Activated CD8-positive, alpha-beta T cell treated with anti-CD3 and anti-CD28 coated beads for 36 hours (primary cell): ENCODE measurements at places on chromosomes 4 and X. TPM values are rescaled to one million over a fixed set of nuclear protein-coding genes. Genes with fewer than 3 reads are reported as not detected.

DNA sequence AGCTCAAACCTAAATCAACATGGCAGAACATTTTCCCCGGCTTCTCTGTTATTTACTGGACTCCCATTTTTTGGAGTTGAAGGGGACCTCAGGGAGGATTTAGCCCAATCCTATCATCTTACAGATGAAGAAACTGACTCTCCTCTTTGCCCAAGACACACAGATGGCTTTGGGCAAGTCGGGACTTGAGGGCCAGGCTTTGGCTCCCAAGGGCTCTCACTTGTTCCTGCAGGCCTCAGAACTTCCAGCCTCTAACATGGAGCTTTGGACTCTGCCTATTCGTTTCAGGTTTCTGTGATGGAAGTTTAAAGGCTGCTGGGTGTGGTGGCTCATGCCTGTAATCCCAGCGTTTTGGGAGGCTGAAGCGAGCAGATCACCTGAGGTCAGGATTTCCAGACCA, 59.5 kb downstream of the RHOH start:
- DNase-seq: no peak

- no peak for DNase-seq
Measured at GRCh38 chr4:151774324-151774723, 13.5 kb upstream of the GATB start.

- DNase-seq: no peak
Measured at GRCh38 chrX:16464369-16464768, 185.6 kb upstream of the S100G start.

- no peak for DNase-seq
Measured at GRCh38 chr4:16897991-16898827, at the start of gene LDB2. TSS of gene LDB2 (minus strand) at chr4:16898645.

DNA sequence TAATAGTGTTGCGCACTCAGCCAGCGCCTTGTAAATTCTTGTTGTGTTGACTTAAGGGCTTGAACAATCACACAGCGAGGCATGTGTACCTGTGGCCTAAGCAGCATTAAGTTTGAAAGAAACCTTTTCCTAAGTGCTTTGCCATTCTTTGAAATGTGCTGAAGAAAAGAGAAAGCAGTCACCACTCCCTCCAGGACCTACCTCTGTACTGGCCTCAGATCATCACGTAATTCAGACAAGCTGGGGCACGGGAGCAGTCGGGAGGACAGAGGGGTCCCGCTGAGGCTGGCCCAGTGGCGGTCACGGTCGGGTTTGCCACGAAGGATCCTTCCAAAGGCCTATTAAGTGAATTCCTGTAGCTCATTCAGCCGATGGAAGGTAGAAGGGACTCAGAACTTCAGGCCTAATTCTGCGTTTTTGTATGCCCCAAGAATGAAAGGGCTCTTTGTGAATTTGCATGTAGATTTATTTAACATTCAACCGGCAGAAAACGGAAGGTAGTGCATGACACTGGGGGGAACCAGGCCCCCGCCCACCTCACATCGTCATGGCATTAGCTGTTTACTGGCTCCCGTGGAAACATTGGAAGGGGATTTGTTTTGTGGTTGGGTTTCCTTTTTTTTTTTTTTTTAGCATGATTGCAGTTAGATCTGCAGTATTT, 106.3 kb downstream of the TRAPPC11 start:
- DNase-seq: no peak

DNA sequence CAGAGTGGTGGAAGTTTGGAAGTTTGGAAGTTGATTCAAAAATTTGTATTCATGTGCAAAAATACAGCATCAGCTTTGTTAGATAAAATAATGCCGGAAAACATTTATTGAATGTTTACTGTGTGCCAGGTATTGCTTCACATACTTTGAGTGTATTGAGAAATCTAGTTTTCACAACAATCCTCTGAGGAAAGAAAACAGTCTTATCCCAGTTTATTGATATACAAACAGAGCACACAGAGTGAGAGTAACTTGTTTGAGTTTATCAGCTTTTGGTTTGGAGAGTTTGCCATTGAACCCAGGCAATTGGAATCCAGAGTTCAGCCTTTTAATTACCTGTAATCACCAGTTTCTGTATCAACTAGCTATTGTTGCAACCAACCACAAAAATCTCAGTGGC, 127.2 kb upstream of the RPS6KA3 start:
- DNase-seq: no peak

DNA sequence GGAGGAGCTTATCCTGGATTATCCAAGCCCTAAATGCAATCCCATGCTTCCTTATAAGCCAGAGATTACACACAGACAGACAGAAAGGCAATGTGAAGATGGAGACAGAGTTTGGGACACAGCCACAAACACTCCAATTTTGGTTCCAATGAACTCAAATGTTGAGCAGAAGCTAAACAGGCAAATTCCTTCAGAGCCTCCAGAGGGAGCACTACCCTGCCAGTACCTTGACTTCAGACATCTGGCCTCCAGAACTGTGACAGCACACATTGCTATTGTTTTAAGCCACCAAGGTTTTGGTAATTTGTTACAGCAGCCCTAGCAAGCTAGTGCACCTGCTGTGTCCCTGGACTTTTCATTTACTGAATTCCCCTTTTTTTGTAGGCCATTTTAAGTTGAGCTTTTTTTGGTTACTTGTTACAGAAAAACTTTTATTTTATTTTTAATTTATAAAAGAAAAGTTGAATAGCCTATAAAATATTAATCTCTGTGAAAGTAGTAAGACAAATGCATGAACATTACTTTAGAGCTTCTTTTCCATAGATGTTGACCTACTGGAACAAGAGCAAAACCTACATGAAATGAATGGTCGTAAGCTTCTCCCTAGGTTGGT, 33.4 kb upstream of the SRD5A3 start:
- DNase-seq: peak; percentile 55

- no peak for DNase-seq
Measured at GRCh38 chr4:135185256-135185655, 983.7 kb upstream of the PABPC4L start.

DNA sequence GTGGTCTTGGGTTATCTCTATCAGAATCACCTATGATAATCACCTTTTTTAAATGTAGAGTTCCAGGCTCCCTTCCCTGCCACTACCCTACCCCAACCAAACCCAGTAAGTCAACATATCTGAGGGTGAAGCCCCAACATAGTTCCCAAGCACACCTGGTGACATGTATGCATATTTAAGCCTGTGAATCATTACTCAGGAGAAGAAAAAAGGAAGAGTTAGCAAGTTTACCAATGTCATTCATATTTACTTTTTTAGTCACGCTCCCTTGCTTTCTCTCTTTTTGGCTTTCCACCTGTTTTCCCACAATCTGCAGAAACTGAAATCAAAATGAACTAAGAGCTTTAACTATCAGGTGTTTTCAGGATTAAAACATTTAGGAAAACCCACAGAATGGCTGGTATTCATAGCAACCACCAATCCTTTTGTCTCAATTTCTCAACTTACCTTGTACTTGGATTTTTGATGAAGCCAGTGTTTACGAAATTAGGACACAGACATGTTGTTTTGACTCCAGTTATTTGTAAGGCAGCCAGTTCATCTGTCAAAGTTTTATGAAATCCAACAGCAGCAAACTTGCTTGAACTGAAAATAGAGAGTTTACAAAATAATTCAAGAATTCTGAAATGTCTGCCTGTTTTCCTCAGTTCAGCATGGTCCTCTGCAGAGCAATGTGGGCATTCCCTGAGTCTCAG, 34.0 kb downstream of the HSD17B11 start:
- no peak for DNase-seq

DNA sequence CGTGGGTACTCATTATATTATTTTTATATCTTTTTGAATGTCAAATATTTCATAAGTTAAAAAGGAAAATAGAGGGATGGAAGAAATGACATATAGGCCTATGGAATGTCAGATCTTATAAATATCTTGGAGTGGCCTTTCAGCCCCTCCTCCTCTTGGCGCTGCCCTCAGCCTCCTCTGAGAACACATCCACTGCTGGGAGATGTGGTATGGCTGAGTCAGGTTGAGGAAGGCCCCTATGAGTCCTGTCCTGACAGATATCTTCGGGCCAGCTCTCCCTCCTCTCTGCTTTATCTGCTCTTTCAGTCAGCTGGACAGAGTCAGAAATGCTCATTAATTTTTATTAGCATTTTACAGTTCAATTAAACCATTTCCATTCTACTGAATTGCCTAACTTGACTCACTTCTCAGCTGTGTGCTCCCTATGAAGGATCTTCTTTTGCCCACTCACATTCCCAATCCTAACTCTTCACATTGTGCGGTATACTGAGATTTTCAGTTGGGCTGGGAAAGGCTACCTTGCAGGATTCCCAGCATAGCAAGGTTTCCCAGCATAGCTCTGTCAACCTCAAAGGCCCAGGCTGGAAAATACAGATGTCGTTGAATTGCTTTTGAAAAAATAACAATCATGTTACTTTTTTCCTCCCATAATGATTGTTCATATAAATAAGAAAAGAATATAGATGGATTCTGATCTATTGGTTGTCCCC, 128.0 kb downstream of the ARHGEF9 start:
- DNase-seq: no peak

- no peak for DNase-seq
Measured at GRCh38 chrX:72568406-72569092, 4.1 kb downstream of the HDAC8 start.

DNA sequence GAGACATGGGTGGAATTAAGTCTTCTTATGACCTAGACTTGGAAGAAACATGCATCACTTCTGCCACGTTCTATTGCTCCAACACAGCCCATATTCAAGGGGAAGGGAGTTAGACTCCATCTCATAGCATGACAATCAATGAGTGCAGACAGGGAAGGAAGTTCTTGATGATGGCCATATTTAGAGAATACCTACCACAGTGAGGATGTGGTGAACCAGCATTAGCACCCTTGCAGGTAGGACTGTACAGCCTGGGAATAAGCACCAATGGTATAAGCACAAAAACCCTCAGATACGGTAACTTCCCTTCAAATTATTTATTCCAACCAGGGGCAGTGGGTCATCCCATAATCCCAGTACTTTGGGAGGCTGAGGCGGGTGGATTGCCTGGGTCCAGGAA, 29.8 kb downstream of the PAGE2 start:
- no peak for DNase-seq

DNA sequence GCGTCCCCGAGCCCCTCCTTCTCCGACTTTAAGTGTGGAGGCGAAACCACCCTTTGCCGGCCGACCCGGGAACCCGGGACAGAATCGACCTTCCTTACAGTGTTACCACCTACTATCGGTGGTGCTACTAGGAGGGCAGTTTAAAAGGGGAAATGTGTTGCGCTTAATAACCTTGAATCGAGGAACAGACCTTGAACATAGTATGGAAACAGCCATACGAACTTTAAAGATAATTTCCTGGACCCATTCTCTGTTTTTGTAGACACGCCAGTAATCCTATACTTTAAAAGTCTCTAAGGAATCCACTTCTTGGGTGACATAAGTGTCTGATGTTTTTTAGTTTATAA, 1.5 kb downstream of the ING2 start:
- no peak for DNase-seq

DNA sequence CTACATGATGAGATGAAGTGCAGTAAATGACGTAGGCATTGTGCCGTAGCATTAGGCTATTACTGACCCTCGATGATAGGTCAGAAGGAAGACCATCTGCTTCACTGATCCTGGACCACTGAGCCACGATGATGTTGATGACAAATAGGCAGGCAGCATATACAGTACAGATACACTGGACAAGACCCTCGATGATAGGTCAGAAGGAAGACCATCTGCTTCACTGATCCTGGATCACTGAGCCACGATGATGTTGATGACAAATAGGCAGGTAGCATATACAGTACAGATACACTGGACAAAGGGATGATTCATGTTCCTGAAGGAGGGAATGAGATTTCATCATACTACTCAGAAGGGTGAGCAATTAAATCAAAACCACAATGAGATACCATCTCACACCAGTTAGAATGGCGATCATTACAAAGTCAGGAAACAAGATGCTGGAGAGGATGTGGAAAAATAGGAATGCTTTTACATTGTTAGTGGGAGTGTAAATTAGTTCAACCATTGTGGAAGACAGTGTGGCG, 50.9 kb downstream of the BEND4 start:
- no peak for DNase-seq

DNA sequence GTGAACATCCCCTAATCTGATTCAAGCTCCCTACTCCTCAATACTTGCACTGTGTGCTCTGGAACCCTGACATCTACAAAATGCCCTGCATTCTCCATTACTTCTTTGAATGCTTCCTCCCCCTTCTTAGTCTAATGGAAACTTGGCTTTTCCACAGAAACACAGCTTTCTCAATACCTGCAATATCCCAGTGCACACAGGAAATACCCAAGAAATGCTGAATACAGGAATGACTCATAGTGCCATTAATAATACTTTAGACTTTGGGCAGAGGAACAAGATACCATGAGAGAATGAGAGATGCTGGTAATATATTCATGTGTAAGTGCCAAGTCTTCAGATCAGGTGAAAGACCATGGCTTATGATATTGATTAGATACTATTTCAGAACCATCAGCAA, 5.6 kb downstream of the QRFPR start:
- DNase-seq: no peak

DNA sequence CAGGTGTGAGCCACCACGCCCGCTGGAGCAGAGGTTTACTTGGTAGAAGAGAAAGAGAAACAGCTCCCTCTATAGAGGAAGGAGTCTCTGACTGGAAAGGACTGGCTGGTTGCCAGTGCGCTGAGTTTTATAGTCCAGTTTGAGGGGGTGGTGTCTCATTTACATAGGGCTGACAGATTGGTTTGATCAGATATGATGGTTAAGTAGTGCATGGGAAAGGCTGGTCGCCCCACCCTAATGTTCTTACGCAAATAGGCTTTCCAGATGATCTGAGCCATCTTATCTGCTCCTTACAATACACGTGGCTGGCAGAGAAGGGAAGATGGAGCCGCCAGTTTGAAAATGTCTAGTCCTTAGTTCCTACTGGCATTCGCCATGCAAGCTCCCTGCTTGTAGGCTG, 439.5 kb downstream of the NAF1 start:
- no peak for DNase-seq

DNA sequence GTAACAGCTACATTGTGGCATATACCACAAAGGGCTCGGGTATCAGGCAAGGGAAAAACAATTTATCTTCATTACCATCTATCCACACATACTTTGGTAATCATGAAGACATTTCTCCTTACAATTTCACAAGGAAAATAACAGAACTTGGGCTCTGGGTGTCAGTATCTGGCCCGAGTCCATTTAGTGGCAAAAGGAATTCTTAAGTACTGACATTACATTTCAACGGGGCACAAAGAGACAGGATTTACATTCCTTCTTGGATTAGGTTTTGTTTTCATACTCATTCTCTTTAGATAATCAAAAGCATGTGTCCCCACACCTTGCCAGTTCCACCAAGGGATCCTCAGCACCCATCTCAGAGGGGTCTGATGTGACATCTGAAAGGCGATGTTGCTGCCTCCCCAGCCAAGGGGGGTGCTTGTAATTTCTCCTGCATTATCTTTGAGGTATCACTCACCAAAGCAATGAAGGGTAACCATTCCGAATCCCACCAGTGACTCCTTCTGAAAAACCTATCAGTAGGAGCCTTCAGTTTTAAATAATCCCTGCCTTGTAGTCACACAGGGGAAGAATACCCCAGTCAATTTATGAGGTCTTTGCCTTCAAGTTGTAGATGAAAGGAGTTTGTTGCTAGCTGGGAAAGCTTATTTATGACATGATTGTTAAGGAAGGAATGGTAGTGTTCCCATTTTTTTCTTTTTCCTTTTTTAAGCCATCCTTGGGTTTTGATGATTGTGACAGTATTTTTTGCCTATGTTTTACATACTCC, 118.6 kb downstream of the PALLD start:
- DNase-seq: no peak

The UGT2B11 gene
- total RNA-seq: not detected

The CT47B1 gene
- not detected for total RNA-seq

The F8A3 gene
- 11.0 TPM for total RNA-seq

The OTUD6A gene
- not detected for total RNA-seq

The ANKRD17 gene
- 53.1 TPM for total RNA-seq

The MORC4 gene
- total RNA-seq: 7.8 TPM

The ZNF157 gene
- total RNA-seq: 0.52 TPM
